Activated gamma-delta T cell (primary cell): ENCODE measurements at places on chromosomes 3 and 15.

DNA sequence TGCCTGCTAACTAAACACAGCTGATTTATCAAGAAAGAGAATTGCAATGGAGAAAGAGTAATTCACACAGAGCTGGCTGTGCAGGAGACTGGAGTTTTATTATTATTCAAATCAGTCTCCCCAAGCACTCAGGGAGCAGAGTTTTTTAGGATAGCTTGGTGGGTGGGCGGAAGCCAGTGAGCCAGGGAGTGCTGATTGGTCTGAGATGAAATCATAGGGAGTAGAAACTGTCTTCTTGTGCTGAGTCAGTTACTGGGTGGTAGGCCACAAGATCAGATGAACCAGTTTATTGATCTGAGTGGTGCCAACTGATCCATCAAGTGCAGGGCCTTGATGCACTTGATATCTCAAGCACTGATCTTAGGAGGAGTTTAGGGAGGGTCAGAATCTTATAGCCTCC is 891.9 kb upstream of the CADM2 start:
- no peak for DNase-seq

GRCh38 chr3:4426782-4427344 is 40.2 kb downstream of the SUMF1 start:
- DNase-seq = no peak

- DNase-seq = no peak
These were observed 45.7 kb upstream of the SKOR1 start for GRCh38 chr15:67779549-67780111.

DNA sequence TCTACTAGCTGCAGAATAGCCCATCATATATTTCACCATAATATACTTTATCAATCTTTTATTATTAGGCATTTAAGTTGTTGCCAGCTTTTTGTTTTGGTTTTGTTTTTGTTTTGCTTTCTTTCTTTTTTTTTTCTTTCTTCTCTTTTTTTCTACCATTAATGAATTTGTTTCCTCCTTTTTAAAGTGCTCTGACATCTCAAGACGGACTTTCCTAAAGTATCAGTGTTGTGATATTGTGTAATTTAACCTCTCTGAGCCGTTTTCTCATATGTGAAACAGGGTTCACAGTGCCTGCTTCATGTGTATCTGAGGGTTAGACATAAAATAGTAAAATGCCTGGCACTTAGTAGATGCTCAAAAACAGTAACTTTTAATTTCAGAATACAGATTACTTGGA is 109.5 kb upstream of the IL12A start:
- no peak for DNase-seq

GRCh38 chr15:81710328-81710727 is 335.5 kb downstream of the MEX3B start:
- DNase-seq = no peak

- DNase-seq = no peak
These were observed 259.5 kb downstream of the MECOM start for GRCh38 chr3:169403855-169404519.

- no peak for DNase-seq
These were observed 39.0 kb downstream of the CNTN4 start for GRCh38 chr3:2137651-2138050.

DNA sequence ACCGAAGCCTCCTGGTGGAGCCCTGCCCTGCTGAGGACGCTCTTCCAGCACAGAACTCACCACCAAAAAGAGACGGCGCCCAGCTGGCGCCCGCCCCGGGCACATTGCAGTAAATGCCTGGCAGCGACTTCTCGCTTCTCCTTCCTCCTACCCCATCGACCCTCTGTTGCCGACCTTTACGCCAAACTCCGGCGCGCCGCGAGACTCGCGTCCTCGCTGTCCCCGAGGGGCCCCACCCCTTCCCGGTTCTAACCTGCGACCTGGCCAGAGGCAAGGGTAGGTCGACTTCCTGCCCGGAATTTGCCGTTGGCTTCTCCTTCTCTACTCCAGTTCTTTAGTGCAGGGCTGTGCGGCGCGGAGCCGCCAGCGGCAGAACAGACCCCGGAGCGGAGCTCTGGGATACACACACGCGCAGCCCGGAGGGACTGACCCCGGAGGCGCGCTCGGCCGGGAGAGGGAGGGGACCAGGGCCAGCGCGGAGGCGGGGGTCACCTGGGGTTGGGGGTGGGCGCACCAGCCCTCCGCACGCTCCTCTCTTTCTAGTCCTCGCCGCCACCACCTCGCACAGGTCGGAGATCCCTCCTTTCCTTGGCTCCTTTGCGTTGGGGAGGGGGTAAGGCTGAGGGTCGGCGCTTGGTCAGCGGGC is 226.6 kb upstream of the AZI2 start:
- no peak for DNase-seq

GRCh38 chr15:57169643-57170042 is 206.7 kb upstream of the CGNL1 start:
- DNase-seq = no peak

DNA sequence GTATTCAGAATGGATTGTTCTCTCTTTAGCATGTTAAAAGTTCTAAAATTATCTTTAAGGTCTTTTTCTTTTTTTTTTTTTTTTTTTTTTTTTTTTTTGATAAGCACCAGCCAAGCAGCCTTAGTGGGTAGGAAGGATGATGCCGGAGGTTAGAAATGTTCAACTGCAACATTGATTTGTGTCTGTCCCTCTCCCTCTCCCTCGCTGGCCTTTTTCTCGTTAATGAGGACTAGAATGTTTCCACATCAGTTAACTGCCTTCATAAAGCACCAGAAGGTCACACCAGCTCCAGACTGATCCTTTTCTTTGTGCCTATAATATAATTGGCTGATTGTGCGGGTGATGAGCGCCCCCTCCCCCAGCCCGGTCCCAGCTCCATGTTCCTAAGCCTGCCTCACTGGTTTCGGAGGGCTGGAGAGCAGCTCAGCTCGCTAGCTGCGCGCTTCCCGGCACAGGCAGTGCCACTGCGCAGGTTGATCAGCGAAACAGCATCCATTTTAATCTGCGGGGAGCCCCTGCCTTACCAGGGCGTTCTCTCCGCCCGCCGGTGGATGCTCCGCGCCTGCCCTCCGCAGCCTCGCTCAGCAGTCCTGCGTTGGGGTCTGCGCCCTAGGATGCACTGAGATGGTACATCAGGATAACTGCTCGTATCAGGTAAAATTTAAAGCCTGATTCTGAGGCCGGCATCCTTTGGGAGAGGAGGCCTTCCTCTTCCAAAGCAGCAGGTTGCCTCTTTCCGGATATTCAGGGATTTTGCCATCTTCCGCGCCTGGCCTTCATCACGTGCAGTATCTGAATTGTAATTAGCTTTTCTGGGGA is 148.9 kb upstream of the IL12A start:
- no peak for DNase-seq

- DNase-seq = no peak
These were observed 91.8 kb downstream of the LIPC start for GRCh38 chr15:58523634-58524033.

DNA sequence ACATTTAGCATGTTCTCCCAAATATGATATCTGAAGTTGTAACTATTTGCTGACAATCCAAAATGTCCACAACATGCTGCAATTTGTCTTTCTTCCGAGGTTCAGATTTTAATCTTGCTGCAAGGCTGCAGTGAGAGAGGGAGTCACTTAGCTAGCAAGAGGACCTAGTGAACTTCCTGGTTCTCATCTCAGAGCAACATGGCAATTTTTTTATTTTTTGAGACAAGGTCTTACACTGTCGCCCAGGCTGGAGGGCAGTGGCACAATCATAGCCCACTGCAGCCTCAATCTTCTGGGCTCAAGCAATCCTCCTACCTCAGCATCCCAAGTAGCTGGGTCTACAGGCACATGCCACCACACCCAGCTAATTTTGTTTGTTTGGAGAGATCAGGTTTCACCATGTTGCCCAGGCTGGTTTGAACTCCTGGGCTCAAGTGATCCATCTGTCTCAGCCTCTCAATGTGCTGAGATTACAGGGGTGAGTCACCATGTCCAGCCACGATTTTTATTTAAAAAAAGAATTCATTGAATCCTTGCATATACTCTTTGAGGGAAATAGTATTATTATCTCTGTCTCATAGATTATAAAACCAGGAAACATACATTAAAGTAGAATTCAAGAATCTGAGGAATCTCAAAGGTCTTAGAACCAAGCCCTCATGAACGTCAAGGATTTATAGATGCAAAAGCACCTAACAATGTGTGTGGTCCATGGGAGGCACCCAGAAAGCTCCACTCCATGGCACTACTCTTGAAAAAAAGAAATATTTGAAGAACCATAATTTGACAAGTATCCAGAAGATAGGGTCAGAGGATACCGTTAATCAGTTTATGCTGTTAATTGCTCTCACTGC is 9.1 kb downstream of the HDC start:
- no peak for DNase-seq

DNA sequence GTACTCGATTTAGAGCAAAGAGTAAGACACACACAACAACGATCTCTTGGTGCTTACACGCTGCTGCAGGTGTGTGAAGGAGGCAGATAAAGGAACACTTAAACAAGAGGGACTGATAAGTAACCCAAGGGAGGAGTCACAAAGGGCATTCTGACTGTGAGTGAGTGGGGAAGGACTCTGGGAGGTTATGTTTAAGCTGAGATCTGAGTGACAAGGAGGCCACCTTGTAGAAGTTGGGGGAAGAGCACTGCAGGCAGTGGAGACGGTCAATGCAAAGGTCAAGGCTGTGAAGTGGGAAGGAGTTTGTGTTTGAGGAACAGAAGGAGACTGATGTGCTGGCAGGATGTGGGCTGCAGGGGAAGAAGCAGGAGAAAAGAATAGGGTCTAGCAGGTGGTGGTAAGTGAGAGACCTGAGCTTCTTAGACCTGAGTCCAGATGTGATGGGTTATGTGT is 63.1 kb downstream of the LPP start:
- DNase-seq = no peak

GRCh38 chr15:66803182-66803729 is 101.2 kb downstream of the SMAD6 start:
- DNase-seq = no peak

- DNase-seq = no peak
These were observed 197.8 kb downstream of the EBLN2 start for GRCh38 chr3:73259291-73259690.

- no peak for DNase-seq
These were observed 17.4 kb downstream of the THBS1 start for GRCh38 chr15:39598186-39598850.

DNA sequence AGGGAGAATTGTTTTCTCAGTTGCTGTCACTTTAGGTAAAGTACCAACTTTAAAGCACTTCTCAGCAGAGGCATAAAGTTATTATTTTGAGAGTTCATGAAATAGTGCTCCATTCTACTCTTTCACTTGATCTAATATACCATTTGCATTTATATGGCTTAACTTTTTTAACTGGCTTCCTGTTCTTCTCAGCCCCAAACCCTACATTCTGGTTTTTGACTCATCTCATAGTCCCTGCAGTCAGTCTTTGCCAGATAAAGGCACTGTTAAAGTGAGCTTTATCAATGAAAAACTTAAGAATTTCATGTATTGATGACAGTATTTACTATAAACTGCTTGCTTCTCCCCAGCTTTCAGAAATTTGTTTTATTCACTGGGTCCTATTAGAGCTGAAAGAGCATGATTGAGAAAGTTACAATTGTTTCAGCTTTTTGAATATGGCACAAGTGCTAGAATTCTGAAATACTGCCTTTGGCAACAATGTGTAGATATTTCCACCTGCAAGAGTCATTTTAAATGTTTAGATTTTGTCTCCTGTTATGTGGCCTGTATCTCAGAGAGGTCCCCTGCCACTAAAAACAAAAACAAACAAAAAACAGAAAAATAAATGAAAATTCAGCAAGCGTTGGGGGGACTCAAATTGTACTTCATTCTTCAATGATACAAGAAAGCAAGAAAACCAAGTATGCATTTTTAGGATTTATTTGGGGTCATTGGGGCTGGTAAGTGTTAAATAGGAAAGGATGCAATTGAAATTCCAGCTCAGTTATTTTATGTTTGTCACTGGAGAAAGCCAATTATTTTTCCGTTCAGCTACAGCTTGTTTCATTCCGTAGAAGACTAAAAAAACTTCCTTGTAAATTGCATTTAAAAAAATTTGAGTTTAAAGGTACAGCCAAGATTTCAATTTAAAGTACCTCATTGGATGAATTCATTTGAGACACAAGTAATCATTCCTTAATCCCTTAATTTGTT is 28.6 kb downstream of the TGFBR2 start:
- no peak for DNase-seq

GRCh38 chr3:5017925-5018531 is 38.8 kb downstream of the BHLHE40 start:
- DNase-seq = no peak

- no peak for DNase-seq
These were observed 439.8 kb upstream of the ARRDC4 start for GRCh38 chr15:97520689-97521088.

GRCh38 chr3:5494905-5495519 is 307.5 kb downstream of the EDEM1 start:
- DNase-seq = no peak

DNA sequence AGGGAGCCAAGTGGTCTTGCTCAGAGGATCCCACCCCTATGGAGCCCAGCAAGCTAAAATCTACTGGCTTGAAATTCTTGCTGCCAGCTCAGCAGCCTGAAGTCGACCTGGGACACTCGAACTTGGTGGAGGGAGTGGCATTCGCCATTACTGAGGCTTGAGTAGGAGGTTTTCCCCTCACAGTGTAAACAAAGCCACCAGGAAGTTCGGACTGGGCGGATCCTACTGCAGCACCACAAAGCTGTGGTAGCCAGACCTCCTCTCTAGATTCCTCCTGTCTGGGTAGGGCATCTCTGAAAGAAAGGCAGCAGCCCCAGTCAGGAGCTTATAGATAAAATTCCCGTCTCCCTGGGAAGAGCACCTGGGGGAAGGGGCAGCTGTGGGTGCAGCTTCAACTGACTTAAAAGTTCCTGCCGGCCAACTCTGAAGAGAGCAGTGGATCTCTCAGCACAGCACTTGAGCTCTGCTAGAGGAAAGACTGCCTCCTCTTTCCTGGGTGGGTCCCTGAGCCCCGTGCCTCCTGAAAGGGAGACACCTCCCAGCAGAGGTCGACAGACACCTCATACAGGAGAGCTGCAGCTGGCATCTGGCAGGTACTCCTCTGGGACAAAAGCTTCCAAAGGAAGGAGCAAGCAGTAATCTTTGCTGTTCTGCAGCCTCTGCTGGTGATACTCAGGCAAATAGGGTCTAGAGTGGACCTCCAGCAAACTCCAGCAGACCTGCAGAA is 576.3 kb upstream of the NECTIN3 start:
- DNase-seq = no peak

GRCh38 chr15:91865950-91866349 is 12.4 kb downstream of the SLCO3A1 start:
- no peak for DNase-seq
